ENCODE measurements at places on chromosomes 6 and 20. TPM values are rescaled to one million over a fixed set of nuclear protein-coding genes. Genes with fewer than 3 reads are reported as not detected.

Gene GCM1
- not detected for total RNA-seq

Gene TCFL5
- total RNA-seq = 8.9 TPM

Gene ZNF184
- total RNA-seq = 22.9 TPM

Gene C20orf202
- total RNA-seq = 0.49 TPM

Gene ZSCAN16
- 6.9 TPM for total RNA-seq

Gene DNPH1
- 12.8 TPM for total RNA-seq

Gene COL12A1
- 28.3 TPM for total RNA-seq

Gene CLPSL1
- total RNA-seq = not detected

Gene MCHR2
- total RNA-seq = 7.9 TPM

Gene HSPA12B
- total RNA-seq = 2.7 TPM

Gene PLEKHG1
- total RNA-seq = 11.8 TPM

Gene IMPG1
- not detected for total RNA-seq

Gene CLDN20
- not detected for total RNA-seq

Gene ZC2HC1B
- not detected for total RNA-seq

All from temporal lobe (tissue), 4 donors.